ENCODE measurements at places on chromosomes 3 and 15.

GRCh38 chr3:23550402-23550801 is 255.4 kb upstream of the UBE2E1 start:
- DNase-seq: no peak

GRCh38 chr15:39890621-39891020 is 29.4 kb downstream of the GPR176 start:
- DNase-seq: no peak

- DNase-seq: no peak
Measured at GRCh38 chr15:39131609-39132008, 449.3 kb upstream of the THBS1 start.

GRCh38 chr3:127610105-127610504 is 11.9 kb downstream of the MCM2 start:
- no peak for DNase-seq

DNA sequence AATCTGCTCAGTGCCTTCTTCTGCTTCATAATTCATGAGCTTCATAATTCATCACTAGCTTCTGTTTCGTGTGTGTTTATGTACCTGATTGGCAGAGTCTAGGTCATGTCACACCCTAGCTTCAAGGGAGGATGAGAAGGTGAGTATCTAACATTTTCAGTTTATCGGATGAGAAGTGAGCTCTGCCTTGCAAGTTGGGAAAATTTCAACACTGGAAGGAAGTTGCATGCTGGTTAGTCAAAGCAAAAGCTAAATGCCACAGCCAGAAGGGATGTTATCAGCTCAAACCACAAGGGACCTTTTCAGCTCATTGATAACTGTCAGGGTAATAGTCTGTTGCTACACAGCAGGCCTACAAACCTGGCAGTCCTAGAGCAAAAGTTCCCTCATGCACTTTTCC is 7.3 kb upstream of the TNFSF10 start:
- no peak for DNase-seq

DNA sequence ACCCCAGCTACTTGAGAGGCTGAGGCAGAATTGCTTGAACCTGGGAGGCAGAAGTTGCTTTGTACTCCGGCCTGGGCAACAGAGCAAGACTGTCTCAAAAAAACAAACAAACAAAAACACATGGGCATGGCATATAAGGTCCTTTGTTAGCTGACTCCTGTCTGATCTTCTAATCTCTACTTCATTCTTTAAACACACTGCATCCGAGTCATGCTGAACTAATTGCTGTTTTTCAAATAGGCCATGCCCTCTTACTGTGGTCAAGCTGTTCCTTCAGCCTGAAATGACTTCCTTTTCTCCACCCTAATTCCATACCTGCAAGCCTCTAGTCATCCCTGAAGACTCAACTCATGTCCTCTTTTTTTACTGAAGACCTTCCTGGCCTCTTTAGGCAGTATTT is 22.3 kb upstream of the SLMAP start:
- no peak for DNase-seq

- DNase-seq: peak; percentile 24
Measured at GRCh38 chr3:179037351-179037750, 34.3 kb downstream of the ZMAT3 start.
